ENCODE measurements at places on chromosomes 3 and 15.

DNA sequence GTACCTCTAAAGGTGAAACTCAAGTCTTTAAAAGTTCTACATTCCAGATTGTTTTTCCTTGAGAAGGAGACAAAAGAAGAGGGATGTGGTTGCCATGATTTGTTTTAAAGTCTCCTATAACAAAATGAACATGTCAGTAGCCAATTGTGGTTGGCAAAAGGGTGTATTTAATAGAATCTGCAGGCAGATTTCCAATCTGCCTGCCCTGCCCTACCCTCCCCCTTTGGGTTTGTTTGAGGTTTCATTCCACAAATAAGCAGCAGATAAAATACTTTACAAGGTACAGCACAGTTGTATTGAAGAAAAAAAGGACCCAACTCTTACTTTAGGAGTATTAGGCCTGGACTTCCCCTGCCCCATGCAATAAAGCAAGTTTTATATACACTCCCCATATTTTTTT, 59.5 kb downstream of the MLH1 start:
- peak; percentile 7 for DNase-seq

- no peak for DNase-seq
Observed at GRCh38 chr15:42730135-42730534, 6.8 kb downstream of the CDAN1 start.

- DNase-seq: no peak
Observed at GRCh38 chr3:126638790-126639189, 16.1 kb downstream of the TXNRD3 start.

DNA sequence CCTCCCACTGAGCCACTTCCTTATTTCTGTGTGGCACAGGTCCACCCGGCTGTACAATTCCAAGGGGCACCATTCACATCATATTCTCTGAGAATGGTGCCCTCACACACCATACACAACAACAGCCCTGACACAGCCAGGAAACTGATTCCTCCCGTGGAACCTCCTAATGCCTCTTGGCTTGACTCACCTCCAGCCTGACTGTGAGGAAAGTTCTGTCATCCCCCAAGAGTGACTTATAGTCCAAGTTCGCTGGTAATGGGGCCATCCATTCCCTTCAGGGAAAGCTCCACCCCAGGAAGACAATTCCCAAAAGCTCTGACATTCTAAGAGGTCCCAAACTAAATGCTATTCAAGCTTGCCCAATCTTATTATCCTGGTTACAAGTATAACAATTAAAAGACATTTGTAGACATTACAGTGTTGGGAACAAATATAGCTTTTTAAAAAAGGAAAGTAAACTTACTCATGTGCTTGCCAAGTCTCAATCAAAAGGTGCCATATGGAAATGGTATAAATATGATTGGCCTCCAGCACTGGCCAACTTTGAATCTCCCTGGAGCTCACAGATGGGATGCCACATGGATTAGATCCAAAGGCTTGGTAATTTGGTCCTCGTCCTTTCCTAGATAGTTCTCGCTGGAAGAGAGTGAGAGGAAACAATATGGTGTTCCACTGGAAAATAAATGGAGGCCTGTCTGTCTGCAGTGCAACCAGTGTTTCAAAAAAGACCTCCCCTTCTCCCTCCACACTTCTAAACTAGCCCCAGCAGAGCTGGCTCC, 56.3 kb upstream of the PSMD6 start:
- DNase-seq: no peak

DNA sequence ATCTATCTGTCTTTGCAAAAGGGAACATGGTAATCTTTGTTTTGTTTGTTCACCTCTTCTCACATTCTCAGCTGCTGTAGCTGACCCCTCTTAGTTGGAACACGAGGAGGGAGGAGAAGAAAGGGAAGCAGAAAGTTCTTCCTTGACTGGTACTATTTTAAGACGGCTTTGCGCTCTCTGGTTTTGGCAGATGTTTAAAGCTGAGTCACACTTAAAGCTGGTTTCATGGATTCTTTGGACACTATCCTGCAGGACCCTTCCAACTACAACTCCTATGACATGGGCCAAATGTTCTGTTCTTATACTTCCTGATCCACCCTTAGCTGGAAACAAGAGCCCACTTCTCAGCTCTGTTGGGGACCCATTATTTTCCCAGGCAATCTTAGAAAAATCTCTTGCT, 40.6 kb upstream of the FXR1 start:
- no peak for DNase-seq

GRCh38 chr3:139827833-139828232, 107.2 kb upstream of the CLSTN2 start:
- no peak for DNase-seq

GRCh38 chr3:194344012-194344411, 7.1 kb downstream of the CPN2 start:
- DNase-seq: peak; percentile 2

DNA sequence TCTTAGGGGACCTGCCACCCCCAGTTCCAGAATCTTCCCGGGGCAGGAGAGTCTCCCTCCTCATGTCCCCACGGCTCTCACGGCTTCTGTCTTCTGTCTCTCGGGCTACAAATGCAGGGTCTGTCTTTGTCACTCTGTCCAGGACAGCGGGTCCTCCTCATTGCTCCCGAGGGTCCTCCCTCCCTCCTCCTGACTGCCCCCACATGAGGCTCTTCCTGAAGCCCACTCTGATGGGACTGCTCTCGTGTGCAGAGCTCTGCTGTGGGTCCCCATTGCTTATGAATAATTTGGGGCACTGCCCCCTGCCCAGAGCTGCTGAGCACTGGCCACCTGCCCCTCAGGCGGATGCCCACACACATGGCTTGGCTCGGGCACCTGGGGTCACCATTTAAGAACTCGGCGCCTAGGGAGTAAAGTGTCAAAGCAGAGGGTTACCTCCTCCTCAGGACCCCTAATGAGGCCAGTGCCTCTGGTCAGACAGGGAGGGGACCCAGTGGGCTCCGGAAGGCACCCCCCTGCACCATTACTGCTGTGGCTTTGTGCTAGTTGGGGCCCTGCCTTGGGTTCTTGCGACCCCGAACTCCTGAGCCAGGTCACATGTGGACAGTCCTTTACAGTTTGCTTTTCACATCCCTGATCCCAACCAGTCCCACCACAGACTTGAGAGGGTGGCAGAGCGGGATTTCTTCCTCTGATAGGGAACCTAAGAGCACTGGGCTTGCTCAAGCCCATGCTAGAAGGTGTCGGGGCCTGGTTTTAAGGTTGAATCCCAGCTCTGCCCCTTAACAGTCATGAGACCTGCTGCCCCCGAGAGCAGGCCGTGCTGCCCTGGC, 22.1 kb downstream of the HDAC11 start:
- no peak for DNase-seq

All from NCI-H2029 treated with DMSO at 0.1 percent for 48 hours (cell line).